Stimulated activated CD4-positive, alpha-beta T cell treated with anti-CD3 and anti-CD28 coated beads, Interleukin-1b, Interleukin-23, amount 100 ng/mL, for 1 hour (primary cell): ENCODE measurements at places on chromosomes 4 and X.

DNA sequence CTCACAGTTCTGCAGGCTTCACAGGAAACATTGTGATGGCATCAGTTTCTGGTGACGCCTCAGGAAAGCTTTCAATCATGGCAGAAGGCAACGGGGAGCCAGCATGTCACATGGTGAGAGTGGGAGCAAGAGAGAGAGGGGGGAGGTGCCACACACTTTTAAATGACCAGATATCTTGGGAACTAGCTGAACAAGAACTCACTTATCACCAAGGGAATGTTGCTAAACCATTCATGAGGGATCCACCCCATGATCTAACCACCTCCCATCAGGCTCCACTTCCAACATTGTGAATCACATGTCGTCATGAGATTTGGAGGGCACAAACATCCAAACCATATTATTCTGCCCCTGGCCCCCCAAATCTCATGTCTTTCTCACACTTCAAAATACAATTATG lies 43.3 kb upstream of the GPR173 start:
- DNase-seq, result no peak

DNA sequence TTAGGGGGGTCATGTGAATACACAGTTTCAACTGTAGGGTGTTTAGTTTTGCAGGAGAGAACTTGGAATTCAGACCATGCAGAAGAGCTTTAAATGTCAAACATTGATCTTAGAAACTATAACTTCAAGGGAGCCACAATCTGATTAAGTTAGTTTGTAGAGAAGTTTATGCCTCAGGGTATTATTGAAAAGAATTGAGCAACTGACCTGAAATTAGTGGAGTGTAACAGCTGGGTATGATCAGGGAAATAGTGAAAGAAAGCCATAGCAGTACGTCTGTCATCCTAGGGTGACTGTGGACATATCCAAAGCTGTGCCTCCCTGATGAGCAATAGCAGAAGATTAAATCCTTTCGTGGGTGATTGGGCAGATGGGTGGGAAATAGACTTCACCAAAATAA lies 63.8 kb downstream of the FAM47B start:
- no peak for DNase-seq

GRCh38 chr4:153472122-153473037 lies 6.2 kb downstream of the TMEM131L start:
- DNase-seq, result no peak

GRCh38 chr4:17055788-17056187 lies 157.3 kb upstream of the LDB2 start:
- no peak for DNase-seq

GRCh38 chr4:58766763-58767162 lies 1656.6 kb upstream of the IGFBP7 start:
- DNase-seq, result no peak

- DNase-seq, result no peak
These were observed 99.2 kb downstream of the PDHA2 start for GRCh38 chr4:95939141-95939540.

GRCh38 chr4:15331930-15332329 lies 95.9 kb upstream of the C1QTNF7 start:
- DNase-seq, result no peak

DNA sequence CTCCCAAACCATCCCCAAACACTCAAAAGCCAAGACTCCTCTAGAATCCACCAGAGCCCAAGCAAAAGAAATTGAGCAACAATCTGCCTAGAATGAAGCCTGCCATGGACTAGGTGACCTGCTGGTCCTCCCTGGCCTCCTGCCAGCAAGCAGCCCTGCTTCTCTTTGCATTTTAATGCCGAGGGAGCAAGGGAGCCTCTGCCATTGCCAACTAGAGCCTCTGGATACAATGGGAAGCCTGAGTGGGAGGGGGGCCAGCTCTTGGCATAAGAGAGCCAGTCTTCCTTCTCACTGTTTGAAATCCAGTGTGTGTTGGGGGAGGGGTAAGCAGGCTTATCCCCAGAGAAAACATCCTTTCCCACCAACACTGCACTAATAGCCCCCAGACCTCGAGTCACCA lies 1.5 kb upstream of the GDPD2 start:
- DNase-seq, result no peak

DNA sequence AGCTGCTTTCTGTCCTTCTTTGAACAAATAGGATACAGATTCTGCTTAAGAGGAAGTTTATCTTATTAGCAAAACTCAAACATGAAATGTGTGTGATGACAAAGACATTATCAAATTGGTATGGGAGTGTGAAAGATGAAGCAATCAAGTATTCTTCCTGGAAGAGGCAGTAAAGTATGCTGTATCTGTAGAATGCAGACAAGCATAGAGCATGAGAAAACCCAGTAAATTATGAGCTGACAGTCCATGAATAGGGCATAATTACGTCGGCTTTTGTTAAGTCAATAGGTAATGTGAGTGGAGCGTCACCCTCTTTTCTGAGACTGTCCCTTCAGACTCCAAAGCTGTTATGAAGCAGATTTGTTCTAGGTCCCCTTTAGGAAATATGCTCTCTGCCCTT lies 458.6 kb upstream of the NWD2 start:
- DNase-seq, result no peak
